ENCODE measurements at places on chromosomes 3 and 15.

- DNase-seq, result no peak
These were observed 74.5 kb downstream of the CPNE4 start for GRCh38 chr3:131960324-131960723.

DNA sequence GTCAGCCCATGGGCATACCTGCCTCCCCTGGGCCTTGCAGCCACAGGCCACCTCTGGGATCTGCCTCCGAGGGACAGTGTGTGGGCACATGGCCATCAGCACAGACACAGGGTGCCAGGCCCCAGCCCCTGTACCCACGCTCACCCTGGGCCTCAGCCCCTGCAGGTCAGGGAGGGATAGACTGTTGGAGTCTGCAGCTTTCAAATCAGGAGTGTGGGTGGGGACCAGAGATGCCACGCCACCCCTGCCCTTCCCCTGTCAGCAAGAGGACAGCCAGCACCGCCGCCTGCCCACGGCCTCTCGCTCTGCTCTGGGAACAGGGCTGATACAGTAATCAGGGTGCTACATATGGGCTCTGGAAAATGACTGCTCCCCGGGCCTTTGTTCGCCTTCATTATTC is 72.7 kb downstream of the DNAJB8 start:
- peak; percentile 73 for DNase-seq

DNA sequence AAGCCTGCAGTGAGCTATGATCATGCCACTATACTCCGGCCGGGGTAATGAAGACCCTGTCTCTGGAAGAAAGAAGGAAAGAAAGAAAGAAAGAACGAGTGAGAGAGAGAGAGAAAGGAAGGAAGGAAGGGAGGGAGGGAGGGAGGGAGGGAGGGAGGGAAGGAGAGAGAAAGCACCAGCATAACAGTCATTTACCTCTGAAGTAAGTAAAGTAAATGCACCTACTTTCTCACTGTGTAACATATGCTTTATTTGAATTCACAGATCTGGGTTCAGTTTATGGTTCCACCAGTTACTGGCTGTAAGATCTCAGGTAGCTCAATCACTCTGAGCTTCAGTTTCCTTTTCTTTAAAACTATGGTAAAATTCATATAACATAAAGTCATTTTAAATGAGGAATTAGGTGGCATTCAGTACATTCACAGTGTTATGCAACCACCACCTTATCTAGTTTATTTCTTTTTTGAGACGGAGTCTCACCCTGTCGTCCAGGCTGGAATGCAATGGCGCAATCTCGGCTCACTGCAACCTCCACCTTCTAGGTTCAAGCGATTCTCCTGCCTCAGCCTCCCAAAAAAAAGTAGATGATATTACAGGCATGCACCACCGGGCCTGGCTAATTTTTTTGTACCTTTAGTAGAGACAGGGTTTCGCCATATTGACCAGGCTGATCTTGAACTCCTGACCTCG is 16.1 kb upstream of the RAD54L2 start:
- DNase-seq, result no peak

DNA sequence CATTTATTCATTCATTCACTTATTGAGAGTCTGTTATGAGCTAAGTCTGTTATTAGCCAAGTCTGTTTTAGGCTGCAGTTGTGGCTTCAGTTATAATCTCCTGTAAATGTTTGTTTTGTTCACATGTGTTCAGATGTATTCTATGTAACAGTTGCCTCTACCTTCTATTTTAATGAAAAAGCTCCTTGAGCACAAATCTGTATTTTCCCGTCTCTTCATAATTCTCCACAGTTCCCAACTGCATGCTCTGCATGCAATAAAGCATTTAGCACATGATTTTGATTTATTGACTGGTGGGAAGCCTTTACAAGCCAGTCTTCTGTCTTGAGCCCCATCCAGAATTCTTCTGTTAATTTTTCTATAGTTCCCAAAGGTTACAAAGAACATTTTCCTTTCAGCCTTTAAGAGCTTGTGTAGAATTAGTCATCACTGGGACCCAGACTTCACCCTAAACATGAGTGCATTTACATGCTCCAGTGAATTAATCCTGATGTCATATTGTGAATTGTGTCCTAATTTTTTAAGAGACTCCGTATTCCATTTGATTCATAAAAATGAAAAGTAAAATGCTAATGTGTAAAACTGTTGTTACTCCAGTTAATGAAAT is 122.3 kb upstream of the NR2E3 start:
- no peak for DNase-seq

DNA sequence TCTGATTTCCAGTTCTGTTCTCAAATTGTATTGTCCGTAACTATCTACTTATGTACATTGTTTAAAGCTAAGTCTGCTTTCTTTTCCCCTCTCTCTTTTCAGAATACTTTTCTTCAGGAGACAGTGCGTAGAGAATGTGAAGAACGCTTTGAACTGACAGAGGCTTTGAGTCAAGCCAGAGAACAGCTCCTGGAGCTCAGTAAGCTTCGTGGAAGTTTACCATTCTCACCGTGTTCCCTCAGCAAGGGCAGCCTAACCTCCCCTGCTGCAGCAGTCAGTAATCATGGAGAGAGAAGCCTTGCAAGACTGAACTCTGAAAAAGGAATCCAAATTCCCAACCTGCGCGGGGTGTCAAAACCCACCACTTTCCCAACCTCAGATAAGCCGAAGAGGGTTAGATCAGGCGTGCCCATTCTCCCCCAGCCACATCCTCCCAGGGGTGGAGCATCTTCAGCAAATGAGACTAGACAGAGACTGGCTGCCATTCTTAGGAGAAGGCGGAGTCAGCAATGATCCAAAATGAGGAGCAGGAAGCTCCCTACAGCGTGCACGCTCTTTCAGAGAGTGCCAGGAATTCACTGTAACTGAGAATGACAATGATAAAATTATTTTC is 114.6 kb downstream of the CCNL1 start:
- no peak for DNase-seq

GRCh38 chr3:74559261-74559660 is 55.2 kb downstream of the CNTN3 start:
- no peak for DNase-seq

DNA sequence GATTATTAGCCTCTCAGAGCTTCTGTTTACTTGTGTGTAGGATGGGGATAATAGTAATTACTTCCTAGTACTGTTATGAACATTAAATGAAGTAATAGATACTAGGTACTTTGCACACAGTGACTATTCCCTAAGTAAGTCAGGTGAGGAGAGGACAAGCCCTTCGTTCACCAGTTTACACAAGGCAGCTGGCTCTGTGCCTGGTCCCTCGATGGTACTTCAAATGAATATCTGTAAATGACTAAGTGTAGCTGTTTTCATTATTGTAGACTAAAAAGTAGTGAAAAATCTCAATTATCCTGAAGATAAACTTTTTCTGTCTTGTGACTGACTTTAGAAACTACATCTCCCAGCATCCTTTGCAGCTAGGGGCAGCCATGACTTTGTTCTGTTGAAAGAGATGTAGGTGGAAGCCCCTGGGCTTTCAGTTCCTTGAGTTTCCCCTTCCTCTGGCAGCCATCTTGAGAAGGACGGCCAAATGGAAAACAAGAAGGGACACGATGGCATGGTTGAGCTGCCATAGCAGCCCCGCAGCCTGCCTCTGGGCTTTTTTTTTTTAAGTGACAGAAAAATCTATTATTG is 11.7 kb upstream of the WNT7A start:
- DNase-seq, result no peak

- no peak for DNase-seq
These were observed 23.6 kb downstream of the MBNL1 start for GRCh38 chr3:152292366-152292765.

GRCh38 chr3:66598168-66598567 is 97.3 kb upstream of the LRIG1 start:
- DNase-seq, result no peak

GRCh38 chr15:63422891-63423590 is 41.4 kb upstream of the CA12 start:
- no peak for DNase-seq

- no peak for DNase-seq
These were observed 203.8 kb upstream of the FEZF2 start for GRCh38 chr3:62577153-62577552.
